Upper lobe of right lung (tissue), 1 donor: ENCODE measurements at places on chromosomes 2 and 18. TPM values are rescaled to one million over a fixed set of nuclear protein-coding genes. Genes with fewer than 3 reads are reported as not detected.

DNA sequence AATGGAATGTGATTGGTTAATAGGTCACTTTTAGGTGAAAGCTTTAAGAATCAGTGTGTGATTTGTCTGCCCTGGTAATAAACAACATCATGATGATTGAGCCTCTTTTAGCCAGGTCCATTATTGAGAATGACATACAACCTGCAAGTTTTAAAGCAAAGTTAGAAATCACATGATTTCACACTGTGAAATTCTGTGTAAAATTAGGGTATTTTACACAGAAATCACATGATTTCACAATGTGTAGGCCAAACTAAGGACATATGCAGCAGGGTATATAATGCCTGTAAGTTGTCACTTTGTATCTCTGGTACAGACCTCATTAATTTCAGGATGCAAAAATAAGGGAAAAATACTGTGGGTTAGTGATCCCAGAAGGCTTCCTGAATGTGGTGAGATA, 16.7 kb downstream of the PSMD14 start:
- DNase-seq: no peak

DNA sequence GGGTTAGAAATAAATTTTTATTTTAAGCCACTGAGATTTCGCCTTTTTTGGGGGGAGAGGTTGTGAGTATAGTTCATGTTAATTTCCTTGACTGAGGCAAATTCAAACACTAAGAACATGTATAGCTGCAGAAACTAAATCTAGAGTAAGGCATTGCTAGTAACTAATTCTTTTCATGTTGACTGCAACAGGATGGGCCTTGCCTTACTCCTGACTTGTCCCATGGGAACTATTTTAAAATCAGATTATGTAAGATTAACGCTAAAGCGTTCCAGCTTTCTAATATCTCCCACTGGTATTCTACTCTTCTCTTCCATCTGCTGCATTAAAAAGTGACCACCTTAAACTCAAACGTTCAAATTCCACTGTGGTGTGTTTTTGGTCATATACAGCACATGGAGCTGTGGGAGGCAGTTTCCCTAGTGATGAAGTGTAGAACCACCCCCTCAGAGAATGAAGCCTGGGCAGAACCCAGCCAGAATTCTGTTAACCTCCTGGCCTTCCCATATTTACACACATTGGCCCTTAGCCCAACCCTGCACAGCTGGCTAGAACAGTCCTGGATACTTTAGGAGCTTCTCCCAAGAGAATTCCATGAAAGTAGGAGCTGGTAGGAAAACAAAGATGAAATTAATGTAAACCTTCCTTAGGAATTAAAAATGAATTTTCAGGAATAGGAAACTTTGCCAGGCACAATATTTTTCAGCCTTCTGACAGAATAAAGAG, 687.8 kb downstream of the SLC4A3 start:
- no peak for DNase-seq

GRCh38 chr2:206176121-206176520, 16.4 kb downstream of the EEF1B2 start:
- no peak for DNase-seq

DNA sequence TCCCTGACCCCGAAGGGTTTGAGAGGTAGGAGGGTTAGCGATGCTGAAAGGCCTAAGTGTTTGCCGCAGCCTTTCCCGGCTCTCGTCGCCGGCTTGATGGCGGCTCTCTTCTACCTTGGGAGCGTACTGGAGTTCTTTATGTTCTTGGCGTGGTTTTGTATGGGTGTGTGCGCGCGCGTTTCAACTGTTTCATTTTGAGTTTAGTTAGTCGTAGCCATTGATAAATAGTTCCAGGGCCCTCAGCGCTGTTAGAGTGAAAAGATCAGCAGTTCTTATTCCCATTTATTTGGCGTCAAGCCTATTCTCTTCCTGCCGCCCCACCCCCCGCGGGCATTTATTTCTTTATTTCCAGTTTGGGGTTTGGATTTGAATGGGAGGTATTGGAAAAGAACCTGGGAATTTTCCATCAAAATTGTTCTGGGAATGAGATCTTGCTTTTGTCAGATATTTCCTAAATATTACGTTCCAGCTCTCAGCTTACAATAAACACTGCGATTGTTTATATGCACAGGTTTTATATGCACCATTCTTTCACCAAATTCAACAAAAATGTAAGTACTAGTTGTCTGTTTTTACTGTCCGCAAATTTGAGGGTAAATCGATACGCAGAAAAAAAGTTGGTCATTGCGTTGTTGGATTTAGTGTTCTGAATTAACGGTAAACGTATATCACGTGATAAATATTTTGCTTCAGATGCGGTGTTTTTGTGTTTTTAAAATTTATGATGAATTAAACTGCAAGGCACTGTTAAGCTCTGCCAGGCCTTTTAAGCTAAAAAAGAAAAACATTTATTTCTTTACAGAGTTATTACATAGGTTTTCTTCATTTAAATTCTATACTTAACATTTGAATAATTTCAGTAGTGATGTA, 954 bp downstream of the CCNT2 start:
- DNase-seq: no peak

GRCh38 chr2:42799881-42800280, 7.5 kb upstream of the HAAO start:
- no peak for DNase-seq

- DNase-seq: peak; percentile 20
Observed at GRCh38 chr18:79741362-79741700, 56.4 kb upstream of the KCNG2 start.

- DNase-seq: no peak
Observed at GRCh38 chr2:81084101-81084500, 779.5 kb upstream of the LRRTM1 start.

GRCh38 chr2:161912154-161912553, 161.9 kb downstream of the DPP4 start:
- no peak for DNase-seq

- DNase-seq: no peak
Observed at GRCh38 chr2:150432312-150432625, 55.2 kb downstream of the RND3 start.

GRCh38 chr2:57880446-57880845, 166.2 kb upstream of the VRK2 start:
- DNase-seq: no peak

DNA sequence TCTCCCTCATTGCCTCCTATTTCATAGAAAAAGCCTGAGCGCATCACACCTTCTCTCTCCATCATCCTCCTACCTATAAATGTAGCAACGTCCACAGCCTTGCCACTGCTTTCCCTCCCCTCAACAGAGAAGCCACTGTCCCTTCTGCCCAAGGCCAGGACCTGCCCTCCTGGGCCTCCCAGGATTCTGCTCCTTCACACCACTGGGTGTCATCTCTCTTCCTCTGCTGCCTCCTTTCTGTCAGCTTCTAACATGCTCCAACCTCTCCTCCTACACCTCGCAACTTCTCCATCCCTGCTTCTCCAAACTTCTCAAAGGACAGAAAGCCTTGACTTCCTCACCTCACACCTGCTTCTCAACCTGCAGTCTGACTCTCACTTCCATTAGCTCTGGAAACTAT, 21.2 kb upstream of the ME2 start:
- no peak for DNase-seq

GRCh38 chr18:58069721-58070292, 25.8 kb downstream of the NEDD4L start:
- no peak for DNase-seq

- no peak for DNase-seq
Observed at GRCh38 chr2:98374958-98375570, 28.8 kb downstream of the CNGA3 start.

- no peak for DNase-seq
Observed at GRCh38 chr2:205695460-205695991, 13.2 kb downstream of the NRP2 start.

- DNase-seq: no peak
Observed at GRCh38 chr2:3462493-3463104, 56.7 kb downstream of the ADI1 start.

GRCh38 chr18:31274931-31275330, 43.0 kb upstream of the DSG1 start:
- DNase-seq: peak; percentile 66

DNA sequence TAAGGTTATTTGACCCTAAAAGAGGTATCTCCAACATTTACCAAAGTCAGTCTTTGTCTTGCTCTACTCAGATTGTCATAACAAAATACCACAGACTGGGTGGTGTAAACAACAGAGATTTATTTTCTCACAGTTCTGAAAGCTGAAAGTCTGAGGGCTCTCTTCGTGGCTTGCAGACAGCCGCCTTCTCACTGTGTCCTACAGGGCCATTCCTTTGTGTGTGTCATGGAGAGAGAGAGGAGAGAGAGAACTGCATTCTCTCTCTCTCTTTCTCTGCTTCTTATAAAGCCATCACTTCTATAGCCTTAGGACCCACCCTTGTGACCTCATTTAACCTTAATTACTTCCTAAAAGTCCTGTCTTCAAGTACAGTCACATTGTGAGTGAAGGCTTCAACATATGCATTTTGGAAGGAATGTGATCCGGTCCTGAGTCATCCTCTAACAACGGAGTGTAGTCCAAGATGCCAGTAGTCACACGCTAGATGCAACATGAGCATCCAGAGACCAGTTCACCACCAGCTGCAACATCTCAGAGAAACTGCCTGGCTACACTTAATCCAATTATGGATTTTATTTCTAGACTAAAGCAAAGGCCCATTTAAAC, 130.2 kb downstream of the CD226 start:
- no peak for DNase-seq

GRCh38 chr2:231069379-231070054, 12.8 kb downstream of the PSMD1 start:
- no peak for DNase-seq

- no peak for DNase-seq
Observed at GRCh38 chr2:200449149-200449548, 60.7 kb downstream of the KCTD18 start.

Gene LYG2
- total RNA-seq: not detected

Gene KIAA2012
- total RNA-seq: not detected

Gene HOXD13
- total RNA-seq: not detected

Gene RESP18
- total RNA-seq: not detected

Gene REEP1
- total RNA-seq: 7.8 TPM

Gene SALL3
- total RNA-seq: not detected

Gene SPP2
- not detected for total RNA-seq

Gene BIN1
- 33.4 TPM for total RNA-seq
